ENCODE measurements at places on chromosomes 2 and 18.
A peak's percentile ranks its signal among the peaks of the same experiment; 100 is the strongest.

GRCh38 chr2:9192712-9193111 is 13.9 kb upstream of the ASAP2 start:
- no peaks in the 10 kb centered on the region for H3K36me3 ChIP-seq
- no peak for DNase-seq
- H3K27me3 ChIP-seq: no peaks in the 10 kb centered on the region
- H3K4me1 ChIP-seq: peaks cover 14% of the 10 kb centered on the region
- H3K4me3 ChIP-seq: no peak overlapping the region

GRCh38 chr2:121534007-121534406 is 3.3 kb downstream of the RNU4ATAC start:
- H3K4me3 ChIP-seq: no peak overlapping the region
- no peak overlapping the region for H3K27ac ChIP-seq
- DNase-seq: no peak
- peaks cover 6% of the 10 kb centered on the region for H3K4me1 ChIP-seq

GRCh38 chr18:54872681-54873080 is 44.4 kb downstream of the RAB27B start:
- DNase-seq: no peak
- H3K27me3 ChIP-seq: no peaks in the 10 kb centered on the region
- H3K4me3 ChIP-seq: no peak overlapping the region
- H3K27ac ChIP-seq: no peak overlapping the region
- no peaks in the 10 kb centered on the region for H3K36me3 ChIP-seq

GRCh38 chr2:45649858-45650811 is 1.3 kb upstream of the PRKCE start:
- H3K4me1 ChIP-seq: peaks cover 4% of the 10 kb centered on the region
- H3K27me3 ChIP-seq: no peaks in the 10 kb centered on the region
- H3K27ac ChIP-seq: peak overlapping the region; percentile 83
- peak; percentile 33 for DNase-seq
- no peaks in the 10 kb centered on the region for H3K36me3 ChIP-seq

GRCh38 chr18:35121531-35121930 is 80.3 kb downstream of the MAPRE2 start:
- peaks cover 9% of the 10 kb centered on the region for H3K4me1 ChIP-seq
- no peaks in the 10 kb centered on the region for H3K27me3 ChIP-seq
- H3K36me3 ChIP-seq: no peaks in the 10 kb centered on the region

- DNase-seq: peak; percentile 59
- no peaks in the 10 kb centered on the region for H3K27me3 ChIP-seq
- peaks cover 21% of the 10 kb centered on the region for H3K4me1 ChIP-seq
- peaks cover 27% of the 10 kb centered on the region for H3K36me3 ChIP-seq
Observed at GRCh38 chr2:36441816-36442215, 86.2 kb downstream of the CRIM1 start.
